ENCODE measurements at places on chromosomes 5 and 9.

- DNase-seq = no peak
Measured at GRCh38 chr5:38420246-38420645, 136.2 kb downstream of the LIFR start.

- DNase-seq = no peak
Measured at GRCh38 chr5:40171971-40172370, 507.7 kb upstream of the PTGER4 start.

- no peak for DNase-seq
Measured at GRCh38 chr5:57445705-57446037, 36.9 kb downstream of the ACTBL2 start.

DNA sequence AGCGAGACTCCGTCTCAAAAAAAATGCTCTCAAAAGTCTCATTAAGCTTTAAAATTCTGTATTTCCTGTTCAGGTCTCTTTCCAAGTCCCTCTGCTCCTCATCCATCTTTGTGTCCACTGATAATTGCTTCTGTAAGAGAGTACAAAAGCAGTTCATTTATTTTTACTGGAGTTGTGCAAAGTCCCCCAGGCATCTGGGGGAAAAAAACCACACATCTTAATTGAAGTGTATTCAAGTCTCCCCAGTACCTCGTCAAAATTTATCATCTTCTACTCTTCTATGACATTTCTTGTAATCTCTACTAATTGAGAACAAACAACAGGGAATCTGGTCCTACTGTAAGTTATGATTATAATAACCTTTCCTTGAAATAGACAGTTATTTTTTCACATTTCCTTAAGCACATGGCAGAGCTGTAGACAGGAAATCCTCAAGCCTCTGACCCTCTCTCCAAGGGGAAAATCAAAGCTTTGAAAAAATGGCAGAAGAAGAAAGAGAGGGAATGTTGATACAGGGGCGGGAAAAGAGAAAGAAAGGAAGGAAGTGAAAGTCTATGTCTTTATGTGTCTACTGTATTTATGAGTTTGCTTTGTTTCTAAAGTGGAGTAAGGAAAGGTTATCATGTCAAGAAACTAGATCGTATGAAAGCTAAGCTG lies 51.5 kb downstream of the RAI14 start:
- no peak for DNase-seq

GRCh38 chr5:172885597-172886340 lies 51.7 kb downstream of the ERGIC1 start:
- no peak for DNase-seq

- DNase-seq = no peak
Measured at GRCh38 chr5:113212244-113212920, 222.4 kb downstream of the TSSK1B start.

- DNase-seq = no peak
Measured at GRCh38 chr5:153365547-153365946, 124.9 kb upstream of the GRIA1 start.

GRCh38 chr5:138241688-138242571 lies 28.8 kb upstream of the CDC23 start:
- DNase-seq = no peak

- DNase-seq = no peak
Measured at GRCh38 chr9:14923701-14924100, 13.5 kb upstream of the FREM1 start.
